Activated naive CD4-positive, alpha-beta T cell treated with Interleukin-2 at 50 U/mL for 16 hours (primary cell): ENCODE measurements at places on chromosomes 16 and 17.
A peak's percentile ranks its signal among the peaks of the same experiment; 100 is the strongest.

- no peak for DNase-seq
These were observed 312.7 kb upstream of the CCL2 start for GRCh38 chr17:33942414-33942813.

GRCh38 chr16:876523-877241, 76.1 kb upstream of the GNG13 start:
- DNase-seq: no peak

GRCh38 chr17:79088247-79088996, 13.8 kb downstream of the ENGASE start:
- no peak for DNase-seq

- no peak for DNase-seq
These were observed 1.1 kb upstream of the RHBDL1 start for GRCh38 chr16:674214-674881.

- DNase-seq: peak; percentile 23
These were observed 45.0 kb downstream of the TEX2 start for GRCh38 chr17:64218066-64218465.

GRCh38 chr16:54128629-54129234, 157.9 kb downstream of the IRX3 start:
- DNase-seq: no peak
